ENCODE measurements at places on chromosomes 11 and 22.

- no peak for DNase-seq
These were observed 19.5 kb upstream of the FADD start for GRCh38 chr11:70183483-70184176.

DNA sequence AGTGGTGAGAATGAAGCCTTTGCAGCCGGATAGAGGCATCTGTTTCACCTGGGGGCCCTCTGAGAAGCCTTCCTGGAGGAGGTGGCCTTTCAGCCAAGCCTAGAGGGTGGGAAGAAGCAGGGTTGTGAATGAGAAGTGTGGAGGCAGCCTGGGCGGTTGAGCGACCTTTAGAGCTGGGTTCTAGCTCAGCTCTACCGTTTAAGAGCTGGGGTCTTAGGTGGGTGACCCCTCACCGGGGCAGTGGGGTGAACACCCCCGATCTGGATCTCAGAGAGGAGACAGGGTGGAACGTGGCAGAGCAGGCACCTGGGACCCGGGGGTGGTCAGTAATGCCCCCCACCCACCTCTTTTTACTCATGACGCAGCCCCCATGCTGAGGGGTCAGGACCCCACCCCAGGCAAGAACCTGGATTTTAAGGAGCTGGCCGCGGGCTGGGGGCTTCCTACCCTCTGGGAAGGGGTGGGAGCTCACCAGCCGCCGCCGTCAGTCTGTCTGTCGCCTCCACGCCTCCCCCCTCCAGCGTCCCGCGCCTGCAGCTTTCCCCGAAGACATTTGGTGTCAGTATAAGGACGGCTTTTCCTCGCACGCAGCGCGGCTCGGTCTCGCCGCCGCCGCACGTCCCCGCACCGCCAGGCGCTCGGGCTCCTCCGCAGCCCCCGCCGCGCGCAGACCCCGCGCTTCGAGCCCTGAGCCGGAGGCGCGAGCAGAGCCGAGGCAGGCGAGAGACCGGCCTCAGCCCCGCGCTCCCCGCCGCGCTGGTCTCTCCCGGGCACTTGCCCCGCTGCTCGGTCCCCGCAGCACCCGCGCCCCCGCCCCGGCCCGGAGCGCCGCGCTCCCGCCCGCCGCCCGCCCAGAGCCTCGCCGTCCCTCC lies 13.3 kb upstream of the CACNA1I start:
- DNase-seq: peak; percentile 26

- DNase-seq: no peak
These were observed 29.0 kb downstream of the ELMOD1 start for GRCh38 chr11:107619926-107620325.

DNA sequence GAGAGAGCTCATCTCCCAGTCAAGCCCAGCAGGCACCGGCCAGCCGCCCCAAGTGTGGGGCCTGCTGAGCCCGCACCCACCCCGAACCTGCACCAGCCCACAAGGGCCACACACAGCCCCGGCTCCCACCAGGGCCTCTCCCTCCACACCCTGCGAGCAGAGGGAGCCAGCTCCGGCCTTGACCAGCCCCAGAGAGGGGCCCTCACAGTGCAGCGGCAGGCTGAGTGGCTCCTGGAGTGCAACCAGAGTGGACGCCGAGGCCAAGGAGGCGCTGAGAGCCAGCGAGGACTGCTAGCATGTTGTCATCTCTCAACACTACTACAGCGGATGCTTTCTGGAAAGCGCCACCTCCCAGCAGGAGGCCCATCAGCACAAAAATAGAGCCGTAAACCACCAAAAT lies 10.9 kb downstream of the DEFB108B start:
- DNase-seq: no peak

GRCh38 chr22:19844377-19845053 lies 10.2 kb downstream of the GNB1L start:
- DNase-seq: no peak
